ENCODE measurements at places on chromosomes 6 and 20. TPM values are rescaled to one million over a fixed set of nuclear protein-coding genes. Genes with fewer than 3 reads are reported as not detected.
A peak's percentile ranks its signal among the peaks of the same experiment; 100 is the strongest.

DNA sequence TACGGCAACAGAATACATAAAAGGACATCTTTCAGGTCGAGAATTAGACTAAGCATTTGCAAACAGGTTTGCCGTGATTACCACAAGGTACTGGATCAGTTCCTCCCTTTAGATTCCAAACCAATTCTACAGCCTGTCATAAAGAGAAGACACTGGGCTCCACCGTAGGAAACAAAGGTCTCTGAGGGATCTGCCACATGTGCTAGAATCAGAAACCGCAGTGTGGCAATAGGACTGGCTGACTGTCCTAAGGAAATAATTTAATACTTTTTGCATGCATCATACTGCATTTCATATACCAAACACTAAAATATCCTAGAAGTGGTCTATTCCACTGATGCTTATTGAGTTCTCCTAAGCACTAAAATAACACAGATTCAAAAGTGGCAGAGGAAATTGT lies 59.2 kb downstream of the POPDC3 start:
- no peak for DNase-seq
- no peaks in the 10 kb centered on the region for H3K27me3 ChIP-seq
- no peak overlapping the region for H3K27ac ChIP-seq
- no peaks in the 10 kb centered on the region for H3K36me3 ChIP-seq
- no peak overlapping the region for H3K4me3 ChIP-seq

DNA sequence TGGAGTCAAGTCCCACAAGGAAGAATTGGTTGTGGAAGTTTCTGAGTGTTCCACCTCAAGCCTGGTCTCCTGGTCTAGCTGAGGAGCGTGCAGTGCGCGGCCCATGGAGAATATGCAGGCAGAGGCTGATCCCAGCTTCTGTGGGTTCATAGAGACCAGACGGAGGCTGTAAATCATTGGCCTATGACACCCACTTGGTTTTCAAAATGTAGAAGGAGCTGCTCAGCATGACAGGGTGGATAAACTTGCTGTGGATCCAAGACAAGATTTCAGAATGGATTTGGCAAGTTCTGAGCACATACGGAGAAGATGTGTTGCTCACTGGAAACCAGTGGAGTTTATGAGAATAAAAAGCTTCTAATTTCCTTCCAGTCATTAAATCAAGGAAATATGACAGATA lies 744 bp downstream of the KIF25 start:
- H3K4me3 ChIP-seq, result no peak overlapping the region
- DNase-seq, result no peak
- no peaks in the 10 kb centered on the region for H3K36me3 ChIP-seq

DNA sequence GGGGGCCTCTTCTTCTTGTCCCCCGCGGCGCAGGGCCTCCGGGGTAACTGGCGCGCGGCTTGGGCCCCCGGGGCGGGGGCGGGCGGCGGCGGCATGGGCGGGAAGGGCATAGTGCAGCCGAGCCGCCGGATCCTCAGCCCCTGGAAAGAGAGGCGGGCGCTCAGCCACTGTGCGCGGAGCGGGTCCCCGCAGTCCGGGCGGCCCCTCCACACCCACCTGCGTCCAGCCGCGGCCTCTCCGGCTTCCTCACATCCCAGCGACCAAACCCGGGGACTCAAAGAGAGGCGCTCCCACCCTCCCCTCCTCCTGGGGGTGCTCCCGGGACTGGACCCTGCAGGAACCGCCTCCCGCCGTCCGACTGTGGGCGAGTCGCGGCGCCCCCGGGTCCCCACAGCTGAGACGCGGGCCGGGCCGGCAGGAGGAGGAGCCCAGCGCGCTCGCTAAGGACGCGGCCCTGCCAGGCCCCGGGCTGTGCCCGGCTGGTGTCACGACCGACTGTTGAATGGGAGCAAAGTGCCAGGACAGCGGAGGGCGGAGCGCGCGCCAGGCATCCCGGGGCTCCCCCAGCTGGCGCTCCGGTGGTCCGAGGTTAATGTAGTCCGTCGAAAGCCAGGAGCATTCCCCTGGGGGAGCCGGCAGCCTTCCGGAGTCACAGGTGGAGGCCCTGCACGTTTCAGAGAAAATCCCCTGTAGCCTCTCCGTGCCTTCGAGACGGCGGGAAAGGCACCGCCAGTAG lies at the start of gene PRR18:
PRR18 (minus strand) TSS at position 360 of the 736 bp plus-strand sequence; CDS start at position 110, 250 bp downstream.
- H3K4me3 ChIP-seq, result peak within 1 kb of the TSS; percentile 32
- DNase-seq, result peak; percentile 33
- no peaks in the 10 kb centered on the region for H3K27me3 ChIP-seq
- no peaks in the 10 kb centered on the region for H3K4me1 ChIP-seq

GRCh38 chr20:1907586-1907985 lies 12.4 kb downstream of the SIRPA start:
- H3K36me3 ChIP-seq, result no peaks in the 10 kb centered on the region
- H3K4me3 ChIP-seq, result no peak overlapping the region
- H3K4me1 ChIP-seq, result no peaks in the 10 kb centered on the region
- no peak for DNase-seq

DNA sequence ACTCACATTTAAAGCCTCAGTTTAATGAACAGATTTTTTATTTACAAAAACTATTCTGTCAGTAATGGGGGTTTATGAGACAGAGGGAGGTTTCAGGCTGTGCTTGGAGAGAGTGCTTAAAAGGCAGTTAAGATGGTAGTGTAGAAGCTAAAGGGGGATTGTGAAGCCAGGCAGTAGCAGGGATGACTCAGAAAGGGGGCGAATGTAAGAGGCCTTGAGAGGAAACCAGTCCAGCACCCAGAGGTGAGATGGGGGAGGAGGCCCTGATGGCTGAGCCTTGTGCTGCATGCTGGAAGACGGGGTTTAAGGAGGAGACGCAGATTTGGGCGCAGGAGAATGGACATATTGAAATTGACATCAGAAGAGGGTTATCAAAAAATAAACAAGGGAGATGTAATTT lies 6.6 kb upstream of the SERPINB9 start:
- no peak overlapping the region for H3K4me3 ChIP-seq
- no peak overlapping the region for H3K27ac ChIP-seq
- no peaks in the 10 kb centered on the region for H3K36me3 ChIP-seq
- DNase-seq, result no peak
- no peaks in the 10 kb centered on the region for H3K4me1 ChIP-seq
- H3K27me3 ChIP-seq, result no peaks in the 10 kb centered on the region

- no peak overlapping the region for H3K27ac ChIP-seq
- H3K4me3 ChIP-seq, result no peak overlapping the region
- DNase-seq, result no peak
Observed at GRCh38 chr6:42355416-42355815, 96.3 kb downstream of the TRERF1 start.

DNA sequence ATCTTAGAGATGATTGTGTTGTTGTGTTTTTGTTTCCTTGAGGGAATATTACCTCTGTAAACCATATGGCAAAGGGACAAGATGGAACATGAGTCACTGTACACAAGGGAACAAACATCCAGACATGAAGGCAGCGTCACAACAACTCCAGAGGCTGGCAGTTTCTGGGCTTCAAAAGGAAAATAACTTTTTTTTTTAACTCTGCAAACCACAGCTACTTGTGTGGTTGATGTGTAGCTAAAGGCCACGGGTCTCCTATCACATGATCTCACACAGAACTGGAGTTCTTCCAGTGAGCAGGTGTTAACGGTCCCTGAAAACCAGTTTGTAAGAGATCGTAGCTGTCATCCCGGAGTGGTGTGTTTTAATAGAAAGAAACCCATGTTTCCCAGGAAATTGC lies 33.2 kb upstream of the HBS1L start:
- no peak overlapping the region for H3K4me3 ChIP-seq
- H3K36me3 ChIP-seq, result no peaks in the 10 kb centered on the region
- DNase-seq, result no peak
- no peaks in the 10 kb centered on the region for H3K27me3 ChIP-seq
- no peak overlapping the region for H3K27ac ChIP-seq
- H3K4me1 ChIP-seq, result no peaks in the 10 kb centered on the region

DNA sequence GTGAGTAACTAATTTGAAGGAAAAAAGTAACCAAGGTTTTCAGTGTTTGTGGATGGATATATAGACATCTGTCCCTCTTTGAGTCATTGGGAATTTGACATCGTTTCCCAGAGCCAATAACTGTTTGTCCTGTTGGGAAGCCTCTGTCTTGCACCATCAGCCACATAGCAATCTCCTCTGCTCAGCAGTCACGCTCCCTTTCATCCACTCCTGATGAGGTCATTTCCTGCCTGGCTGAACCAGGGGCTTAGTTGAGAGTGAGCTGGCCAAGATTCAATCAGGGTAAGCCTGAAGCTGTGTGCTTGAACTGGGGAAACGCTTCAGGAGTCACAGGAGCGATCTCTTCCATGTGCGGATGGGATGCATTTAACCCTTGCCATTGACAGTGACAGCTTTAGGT lies 121.5 kb upstream of the FOXQ1 start:
- H3K27ac ChIP-seq, result peak overlapping the region; percentile 62
- peak; percentile 88 for DNase-seq
- H3K4me1 ChIP-seq, result peaks cover 52% of the 10 kb centered on the region
- no peaks in the 10 kb centered on the region for H3K36me3 ChIP-seq

GRCh38 chr6:125008957-125009356 lies 46.7 kb downstream of the RNF217 start:
- no peak for DNase-seq
- peak overlapping the region; percentile 1 for H3K27ac ChIP-seq
- H3K4me3 ChIP-seq, result no peak overlapping the region
- peaks cover 6% of the 10 kb centered on the region for H3K4me1 ChIP-seq
- H3K27me3 ChIP-seq, result no peaks in the 10 kb centered on the region

DNA sequence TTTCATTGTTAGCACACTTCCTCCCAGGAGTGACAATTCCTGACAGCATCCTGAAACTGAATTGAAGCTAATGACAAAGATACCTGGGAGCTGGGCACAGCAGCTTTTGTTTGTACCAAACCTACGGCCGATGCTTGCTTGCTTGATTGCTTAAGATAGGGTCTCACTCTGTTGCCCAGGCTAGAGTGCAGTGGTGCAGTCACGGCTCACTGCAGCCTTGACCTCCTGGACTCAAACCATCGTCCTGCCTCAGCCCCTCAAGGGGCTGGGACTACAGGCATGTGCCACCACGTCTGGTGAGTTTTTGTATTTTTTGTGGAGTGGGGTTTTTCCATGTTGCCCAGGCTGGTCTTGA lies 84.7 kb upstream of the SCP2D1 start:
- peaks cover 13% of the 10 kb centered on the region for H3K4me1 ChIP-seq
- H3K4me3 ChIP-seq, result no peak overlapping the region
- H3K36me3 ChIP-seq, result no peaks in the 10 kb centered on the region

GRCh38 chr6:123616016-123616415 lies 20.7 kb downstream of the TRDN start:
- DNase-seq, result no peak
- H3K4me3 ChIP-seq, result no peak overlapping the region
- H3K4me1 ChIP-seq, result no peaks in the 10 kb centered on the region
- H3K27me3 ChIP-seq, result no peaks in the 10 kb centered on the region
- no peak overlapping the region for H3K27ac ChIP-seq
- no peaks in the 10 kb centered on the region for H3K36me3 ChIP-seq

DNA sequence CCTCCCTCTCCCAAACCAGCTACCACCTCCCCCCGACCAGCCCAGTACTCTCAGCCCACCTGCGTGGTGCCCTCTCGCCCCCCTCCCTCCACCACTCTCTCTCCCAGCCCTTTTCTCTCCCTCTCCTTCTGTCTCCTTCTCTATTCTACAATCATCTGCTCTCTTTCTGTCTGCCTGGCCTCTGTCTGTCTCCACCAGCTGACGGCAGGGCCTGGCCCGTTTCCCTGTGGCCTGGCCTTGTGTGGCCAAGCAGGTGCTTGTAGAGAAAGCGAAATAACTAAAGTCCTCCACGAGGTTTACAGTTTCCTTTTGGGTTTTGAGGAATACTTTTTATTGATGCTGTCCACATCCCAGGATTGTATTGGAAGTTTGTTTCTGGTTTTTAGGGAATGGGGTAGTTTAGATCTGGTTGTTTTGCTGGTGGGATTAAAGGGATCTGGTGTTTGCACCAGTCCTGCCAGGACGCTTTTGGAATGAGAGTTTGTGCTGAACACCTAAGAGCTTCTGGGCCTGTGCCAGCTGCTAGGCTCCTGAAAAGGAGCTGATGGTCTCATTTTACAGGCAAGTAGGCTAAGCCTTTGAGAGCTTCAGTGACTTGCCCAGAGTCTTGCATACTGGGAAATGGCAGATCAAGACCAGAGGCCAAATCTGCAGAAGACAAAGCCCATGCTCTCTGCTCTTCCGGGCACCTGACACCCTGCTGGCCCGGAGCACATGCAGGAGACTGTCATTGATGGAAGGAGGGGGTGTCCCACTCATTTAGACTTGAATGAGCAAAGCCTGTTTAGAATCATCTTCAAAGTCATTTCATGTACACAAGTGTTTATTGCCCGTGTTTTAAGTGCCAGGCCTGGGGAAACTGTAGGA lies 161.7 kb downstream of the SYCP2 start:
- peak; percentile 82 for DNase-seq
- no peaks in the 10 kb centered on the region for H3K36me3 ChIP-seq
- H3K27ac ChIP-seq, result no peak overlapping the region
- no peak overlapping the region for H3K4me3 ChIP-seq

DNA sequence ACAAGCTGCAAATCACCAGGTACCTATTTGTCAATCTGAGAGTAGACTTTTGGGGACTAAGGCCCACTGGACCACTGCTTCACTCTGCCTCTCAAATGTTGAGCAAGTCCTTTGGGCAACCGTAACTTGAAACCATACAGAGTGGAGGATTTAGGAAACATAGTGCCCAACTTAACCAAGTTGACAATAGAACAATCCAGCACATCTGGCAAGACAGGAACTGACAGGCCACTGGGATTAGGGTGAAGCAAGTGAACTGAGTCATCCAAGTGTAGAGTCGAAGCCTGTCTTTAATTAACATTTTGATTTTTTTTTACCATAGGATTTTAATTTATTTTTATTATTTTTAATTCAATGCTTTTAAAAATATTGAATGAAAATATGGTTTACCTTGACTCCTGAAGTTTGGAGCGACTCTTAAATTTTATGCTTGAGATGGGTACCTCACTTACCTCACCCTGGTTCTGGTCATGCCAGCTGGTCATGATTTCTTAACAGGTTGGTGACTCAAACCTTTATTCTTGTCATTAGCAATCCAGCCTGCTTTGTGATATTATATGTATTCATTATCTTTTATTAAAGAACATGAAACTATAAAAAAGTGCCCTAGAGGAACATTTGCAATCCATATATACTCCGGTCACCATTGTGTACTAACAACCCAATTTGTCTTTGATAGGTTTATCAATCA lies 312.1 kb upstream of the DEFB112 start:
- H3K36me3 ChIP-seq, result no peaks in the 10 kb centered on the region
- H3K27me3 ChIP-seq, result no peaks in the 10 kb centered on the region
- H3K27ac ChIP-seq, result no peak overlapping the region
- no peaks in the 10 kb centered on the region for H3K4me1 ChIP-seq
- H3K4me3 ChIP-seq, result no peak overlapping the region

- no peak overlapping the region for H3K4me3 ChIP-seq
- H3K4me1 ChIP-seq, result no peaks in the 10 kb centered on the region
- no peaks in the 10 kb centered on the region for H3K27me3 ChIP-seq
- DNase-seq, result no peak
- no peak overlapping the region for H3K27ac ChIP-seq
Observed at GRCh38 chr6:135577059-135577538, 79.6 kb upstream of the AHI1 start.

The RAB44 gene
- total RNA-seq, result 0.11 TPM

The BPIFB1 gene
- total RNA-seq, result not detected

The POLR1H gene
- total RNA-seq, result 26.5 TPM

The HRH3 gene
- not detected for total RNA-seq

The JARID2 gene
- total RNA-seq, result 6.6 TPM

The ZNF217 gene
- total RNA-seq, result 42.8 TPM

The RBPJL gene
- total RNA-seq, result not detected

All from thyroid gland (tissue), 4 donors.